Cardiac fibroblast (primary cell): ENCODE measurements at places on chromosomes 5 and 9.
A peak's percentile ranks its signal among the peaks of the same experiment; 100 is the strongest.

DNA sequence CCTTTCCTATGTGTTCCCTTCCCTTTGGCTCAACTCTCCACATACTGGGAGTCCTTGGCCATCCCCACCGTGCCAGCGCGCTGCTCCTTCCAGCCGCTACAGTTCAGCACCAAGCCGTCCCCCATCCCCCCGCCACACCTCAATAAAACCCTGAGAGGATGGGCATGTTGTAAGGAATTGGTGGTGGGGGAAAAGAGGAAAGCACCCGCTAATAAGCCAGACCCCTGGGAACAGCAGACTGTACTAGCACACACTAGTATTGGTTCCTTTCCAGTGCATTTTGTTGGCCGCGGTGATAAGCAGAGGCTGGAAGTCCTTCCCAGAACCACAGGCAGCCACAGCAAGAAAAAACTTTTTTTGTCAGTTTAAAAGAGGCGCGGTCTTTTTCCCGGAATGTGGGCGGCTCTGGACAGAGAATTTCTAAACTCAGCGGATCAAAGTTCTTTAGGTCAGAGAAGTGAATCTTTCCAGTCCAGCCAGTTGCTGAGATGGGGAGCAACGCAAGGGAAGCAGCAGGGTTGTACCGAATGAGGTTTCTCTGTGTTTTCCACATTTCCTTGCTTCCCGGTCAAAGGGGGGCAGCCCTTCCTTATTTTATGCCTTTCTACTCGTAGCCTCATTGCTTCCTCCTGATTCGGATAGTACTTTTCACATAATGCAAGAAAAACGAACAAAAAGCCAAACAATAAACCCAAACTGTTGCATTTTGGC lies 2.1 kb downstream of the CHSY3 start:
- peak; percentile 58 for DNase-seq

DNA sequence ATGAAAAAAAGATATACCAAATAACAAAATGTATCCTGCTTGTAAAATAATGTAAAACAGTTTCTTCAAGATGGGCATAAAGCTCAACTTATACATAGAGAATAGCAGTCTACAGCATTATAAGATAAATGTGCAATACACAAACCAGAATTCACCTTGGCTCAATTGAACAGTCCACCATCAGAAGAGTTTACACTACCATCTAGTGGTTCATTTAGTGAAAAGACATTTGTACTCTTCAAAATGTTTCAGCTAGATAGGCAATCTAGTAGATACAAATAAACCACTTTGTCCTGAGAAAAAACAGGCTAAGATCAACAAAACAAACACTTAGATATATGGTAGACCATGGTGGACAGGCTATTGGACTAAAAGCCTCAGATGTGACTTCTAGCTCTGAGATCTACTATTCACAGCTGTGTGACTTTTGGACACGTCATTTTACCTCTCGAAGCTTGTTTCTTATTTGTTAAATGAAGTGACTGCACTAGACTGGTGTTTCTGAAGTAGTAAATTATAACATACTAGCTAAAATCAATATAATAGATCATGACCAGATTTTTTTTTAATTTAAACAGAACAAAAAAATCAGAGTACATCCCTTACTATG lies 22.1 kb upstream of the TPD52L3 start:
- DNase-seq = peak; percentile 76

DNA sequence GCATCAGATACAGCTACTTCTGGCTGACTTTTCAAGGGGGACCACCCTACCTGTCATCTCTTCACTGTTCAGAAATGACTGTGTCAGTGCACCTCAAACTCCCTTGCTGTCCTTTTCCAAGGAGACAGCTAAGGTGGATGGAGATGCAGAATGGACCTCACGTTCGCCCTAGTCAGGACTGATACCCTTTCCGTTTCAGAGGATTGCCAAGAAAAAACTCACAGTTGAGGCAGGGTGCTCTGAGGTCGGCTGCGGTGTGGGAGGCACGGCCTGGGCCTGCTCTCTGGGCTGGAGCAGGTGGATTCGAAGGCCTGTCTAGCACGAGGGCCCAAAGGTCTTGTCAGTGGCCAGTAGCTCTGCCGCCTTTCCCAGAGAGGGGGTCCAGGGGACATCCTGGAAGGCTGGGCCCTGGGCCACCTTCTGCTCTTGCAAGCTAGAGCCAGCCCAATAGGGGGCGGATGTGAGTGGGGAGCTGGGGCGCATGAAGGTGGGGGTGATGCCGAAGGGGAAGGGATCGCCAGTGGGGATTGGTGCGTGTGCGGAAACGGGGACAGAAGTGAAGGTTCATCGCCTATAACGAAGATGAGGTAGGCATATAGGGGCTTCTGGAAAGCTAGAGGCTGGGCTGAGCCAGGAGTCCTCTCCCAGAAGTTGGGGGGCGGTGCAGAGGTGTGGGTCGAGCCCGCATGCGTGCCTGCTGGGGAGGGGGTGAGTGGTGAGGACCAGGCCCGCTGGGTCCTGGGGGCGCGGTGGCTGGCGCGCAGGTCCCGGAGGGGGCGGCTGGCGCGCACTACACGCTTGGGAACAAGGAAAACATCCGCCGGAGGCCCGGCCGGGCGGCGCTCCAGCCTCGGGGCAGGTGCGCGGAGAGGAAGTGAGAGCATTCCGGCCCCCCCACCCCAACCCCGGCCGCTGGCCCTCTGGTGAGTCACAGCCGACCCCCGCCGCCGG lies 2.5 kb upstream of the MSMP start:
- DNase-seq = peak; percentile 32

DNA sequence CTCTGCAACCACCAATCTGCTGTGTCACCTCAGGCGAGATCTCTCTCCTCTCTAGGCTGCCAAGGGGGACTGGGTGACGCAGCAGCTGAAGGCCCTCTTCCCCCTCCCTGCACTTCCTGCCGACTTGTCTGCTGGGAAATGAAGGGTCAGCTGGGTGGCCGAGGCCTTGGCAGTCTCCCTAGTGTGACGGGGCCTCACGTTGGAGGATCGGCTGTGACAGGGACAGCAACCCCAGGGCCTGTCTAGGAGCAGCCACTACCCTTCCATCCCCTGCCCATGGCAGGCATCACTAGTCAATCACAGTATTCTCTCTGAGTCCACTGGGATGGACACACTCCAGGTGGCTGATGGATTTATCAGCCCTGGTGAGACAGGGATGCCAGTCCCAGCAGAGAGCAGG lies 107.3 kb upstream of the SARDH start:
- peak; percentile 85 for DNase-seq

- no peak for DNase-seq
These were observed 1.3 kb upstream of the ANKRD18A start for GRCh38 chr9:38621434-38622287.

DNA sequence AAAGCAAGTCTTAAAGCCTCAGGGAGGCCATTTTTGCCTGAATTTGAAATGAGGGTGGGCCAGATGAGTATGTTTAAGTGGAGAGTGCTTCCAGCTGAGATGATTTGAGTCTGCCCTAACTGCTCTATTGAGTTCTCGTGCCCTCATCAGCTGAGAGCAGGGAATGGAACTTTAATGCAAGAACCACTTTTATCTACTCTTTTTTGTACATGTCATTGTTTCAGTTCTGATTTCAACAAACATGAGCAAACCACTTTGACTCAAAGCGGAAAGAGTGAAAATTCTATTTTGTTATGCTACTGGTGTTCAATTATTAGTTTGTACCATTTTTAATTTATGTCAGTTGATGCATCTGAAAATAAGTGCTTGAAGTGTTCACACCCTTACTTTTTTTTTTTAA lies 35.8 kb downstream of the DCAF10 start:
- no peak for DNase-seq

- peak; percentile 9 for DNase-seq
These were observed 112.9 kb downstream of the SH3TC2 start for GRCh38 chr5:148949841-148950470.
